ENCODE measurements at places on chromosomes 3 and 15.

GRCh38 chr3:186991470-186991869, 61.1 kb downstream of the ST6GAL1 start:
- no peak for DNase-seq

GRCh38 chr15:90701048-90701447, 16.1 kb upstream of the BLM start:
- no peak for DNase-seq

DNA sequence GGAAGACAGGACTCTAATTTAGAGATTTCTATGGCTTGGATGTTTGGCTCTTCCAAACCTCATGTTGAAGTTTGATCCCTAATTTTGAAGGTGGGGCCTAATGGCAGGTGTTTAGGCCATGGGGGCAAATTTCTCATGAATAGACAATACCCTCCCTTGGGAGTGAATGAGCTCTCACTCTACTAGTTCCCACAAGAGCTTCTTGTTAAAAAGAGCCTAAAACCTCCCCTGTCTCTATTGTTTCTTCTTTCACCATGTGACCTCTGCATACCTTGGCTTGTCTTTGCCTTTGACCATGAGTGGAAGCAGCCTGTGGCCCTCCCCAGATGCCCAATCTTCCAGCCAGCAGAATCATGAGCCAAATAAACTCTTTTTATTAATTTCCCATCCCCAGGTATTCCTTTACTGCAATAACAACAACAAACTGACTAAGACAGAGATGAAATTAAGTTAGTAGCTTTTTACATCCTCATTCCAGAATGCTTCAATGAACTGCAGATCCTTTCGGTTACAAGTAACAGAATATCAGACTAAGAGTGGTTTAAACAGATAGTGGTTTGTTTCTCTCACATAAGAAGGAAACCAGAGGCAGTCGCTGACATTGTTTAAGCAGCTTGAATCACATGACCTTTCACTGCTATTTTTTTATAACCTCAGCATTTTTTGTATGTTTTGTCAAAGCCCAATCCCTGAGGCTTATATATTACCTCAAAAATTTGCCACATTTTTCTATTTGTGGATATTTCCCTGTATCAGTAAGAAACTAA, 1013.3 kb upstream of the SEMA6D start:
- DNase-seq = no peak

- no peak for DNase-seq
Measured at GRCh38 chr3:65284961-65285360, 597.2 kb upstream of the ADAMTS9 start.

DNA sequence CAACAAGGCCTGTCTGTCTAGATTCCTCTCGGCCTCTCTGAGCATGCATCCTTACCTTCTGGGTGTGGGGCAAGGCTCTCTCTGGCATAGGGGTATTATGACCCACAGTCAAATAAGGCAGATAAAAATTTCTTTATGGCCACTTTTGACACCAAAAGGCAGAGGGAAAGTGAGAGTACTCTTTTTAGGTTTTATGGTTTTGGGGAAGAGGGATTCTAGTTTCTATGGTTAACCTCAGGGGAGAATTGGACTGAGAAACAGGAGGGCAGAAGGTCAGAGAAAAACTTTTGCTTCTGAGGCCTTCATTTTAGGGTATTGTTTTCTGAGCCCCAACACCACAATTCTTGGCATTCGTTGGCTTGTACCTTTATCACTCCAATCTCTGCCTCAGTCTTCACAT, 70.0 kb upstream of the CCDC54 start:
- no peak for DNase-seq

DNA sequence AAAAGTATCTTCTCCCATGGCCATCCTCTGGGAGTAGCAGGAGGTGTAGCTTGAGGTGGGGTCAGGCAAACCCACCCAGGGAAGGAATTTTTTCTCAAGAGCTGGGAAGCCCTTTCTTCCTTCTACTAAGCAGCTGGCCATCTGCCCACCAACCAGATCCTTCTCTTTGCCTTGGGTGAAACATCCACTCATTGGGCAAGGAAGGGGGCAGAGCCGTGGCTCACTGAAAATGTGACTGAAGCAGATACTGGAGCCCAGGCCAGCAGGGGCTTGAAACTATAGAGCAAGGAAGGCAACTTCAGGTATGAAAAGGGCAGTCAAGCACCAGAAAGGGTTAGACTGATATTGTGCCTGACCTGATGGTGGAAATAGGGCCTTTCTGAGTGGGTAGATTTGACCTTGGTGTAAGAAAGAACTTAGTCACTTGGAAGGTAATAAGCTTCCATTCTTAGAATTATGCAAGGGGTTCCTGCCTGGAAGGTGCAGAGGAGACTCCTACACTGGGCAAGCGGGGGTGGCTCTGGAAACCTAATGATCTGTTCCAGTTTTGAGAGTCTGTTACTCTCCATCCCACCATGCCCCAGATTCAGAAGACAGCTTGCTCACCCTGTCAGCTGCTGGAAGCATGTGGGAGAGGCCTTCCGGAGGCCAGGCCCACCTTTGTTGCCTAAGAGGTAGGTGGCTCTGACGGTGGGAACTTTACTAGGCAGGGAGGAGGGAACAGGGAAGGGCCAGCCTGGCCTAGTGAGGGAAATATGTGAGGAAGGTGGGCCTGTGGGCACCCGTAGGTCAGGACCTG, 22.0 kb upstream of the PLA2G4E start:
- DNase-seq = no peak

- no peak for DNase-seq
Measured at GRCh38 chr15:78035861-78036476, 41.5 kb downstream of the TBC1D2B start.

GRCh38 chr15:33111041-33111451, 83.5 kb downstream of the FMN1 start:
- no peak for DNase-seq

- no peak for DNase-seq
Measured at GRCh38 chr3:24310887-24311286, 183.8 kb downstream of the THRB start.

DNA sequence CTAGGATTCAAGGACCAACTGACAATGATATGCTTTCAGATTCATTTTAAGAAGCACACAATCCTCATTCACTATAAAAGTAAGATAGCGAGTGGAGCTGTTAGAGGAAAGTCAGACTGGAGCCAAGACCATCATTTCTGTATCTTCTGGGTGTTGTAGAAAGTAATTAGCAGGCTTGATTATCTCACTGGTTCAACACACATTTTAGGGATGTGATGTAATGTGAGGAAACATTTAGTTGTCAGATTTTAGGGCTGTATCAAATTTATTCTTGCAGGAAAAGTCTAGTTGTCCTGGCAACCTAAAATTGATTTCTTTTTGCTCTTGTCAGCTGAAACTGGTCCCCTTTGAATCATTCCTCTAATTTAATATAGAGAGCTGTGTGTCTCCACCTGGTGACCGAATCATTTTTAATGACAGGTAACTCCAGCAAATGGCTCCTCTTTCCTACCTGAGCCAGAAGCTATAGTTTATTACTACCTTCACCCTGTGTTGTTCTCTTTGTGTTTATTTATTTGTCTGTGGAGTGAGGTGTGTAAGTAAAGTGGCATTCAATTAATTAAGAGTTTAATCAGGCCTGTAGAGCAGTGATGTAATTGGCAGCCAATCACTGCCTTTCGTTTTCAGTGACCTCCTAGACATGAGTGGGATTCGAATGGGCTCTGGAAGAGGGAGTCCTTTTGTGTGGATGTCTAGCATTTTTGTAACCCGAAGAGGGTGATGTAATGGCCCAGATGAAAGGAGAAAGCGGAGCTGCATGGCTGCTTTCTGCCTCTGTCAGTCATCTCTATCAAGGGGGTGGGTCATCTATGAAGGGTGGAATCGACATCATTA, 125.8 kb downstream of the LPP start:
- no peak for DNase-seq

DNA sequence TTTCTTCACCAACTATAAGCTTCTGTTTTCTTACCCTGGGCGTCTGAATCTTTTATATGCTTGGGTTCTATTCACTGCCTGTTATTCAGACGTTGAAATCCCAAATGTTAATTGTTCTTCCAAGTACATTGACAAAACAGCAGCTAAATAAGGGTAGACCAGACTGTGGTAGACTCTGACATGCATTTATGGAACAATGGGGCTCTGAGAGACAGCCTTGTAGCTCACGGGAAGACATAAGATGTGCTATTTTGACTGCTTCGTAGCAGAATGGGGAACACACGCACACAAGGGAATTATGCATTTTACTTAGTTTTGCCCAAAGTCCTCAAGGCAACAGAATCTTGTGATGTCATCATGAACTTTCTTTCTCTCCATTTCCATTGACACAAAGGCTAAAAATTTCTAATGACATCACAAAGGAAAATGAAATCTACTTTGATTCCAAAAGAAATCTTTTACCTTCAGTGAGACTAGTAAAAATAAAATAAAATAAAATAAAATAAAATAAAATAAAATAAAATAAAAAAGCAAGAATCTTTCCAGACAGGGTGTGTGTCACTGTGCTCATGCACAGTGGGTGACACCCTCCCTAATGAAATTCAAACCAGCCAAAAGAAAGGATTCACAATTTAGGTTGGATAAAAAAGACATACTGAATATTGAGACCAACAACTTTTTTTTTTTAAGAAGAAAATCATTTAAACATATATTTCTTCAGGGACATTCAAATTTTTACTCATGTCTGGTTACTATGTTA, 346.6 kb downstream of the ZBTB20 start:
- DNase-seq = no peak

- no peak for DNase-seq
Measured at GRCh38 chr15:72584006-72584405, 70.5 kb upstream of the GOLGA6B start.

DNA sequence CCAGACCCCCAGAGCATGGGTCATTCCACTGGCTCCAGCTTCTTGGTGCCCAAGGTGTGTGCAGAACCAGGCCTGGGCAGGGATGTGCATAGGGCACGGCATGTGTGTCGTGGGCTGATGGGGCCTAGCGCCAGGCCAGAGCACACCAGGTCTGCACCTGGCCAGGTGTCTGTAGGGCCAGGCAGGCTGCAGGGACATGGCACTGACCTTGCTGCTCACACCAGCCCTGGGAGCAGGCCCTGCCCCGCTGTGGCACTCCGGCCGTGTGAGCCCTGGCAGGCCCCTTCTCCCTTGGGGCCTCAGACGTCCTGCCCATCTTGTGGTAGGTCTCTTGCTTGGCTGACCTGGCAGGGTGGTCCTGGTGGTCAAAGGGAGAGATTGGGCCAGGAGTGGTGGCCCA, 84.3 kb upstream of the RPL32 start:
- no peak for DNase-seq

- no peak for DNase-seq
Measured at GRCh38 chr3:160935413-160936095, 169.6 kb downstream of the B3GALNT1 start.

GRCh38 chr3:5390221-5390620, 202.7 kb downstream of the EDEM1 start:
- no peak for DNase-seq

- no peak for DNase-seq
Measured at GRCh38 chr15:39174332-39174731, 406.5 kb upstream of the THBS1 start.

- no peak for DNase-seq
Measured at GRCh38 chr15:61364871-61365270, 135.8 kb upstream of the RORA start.

- no peak for DNase-seq
Measured at GRCh38 chr3:70049761-70050160, 50.2 kb downstream of the SAMMSON start.

GRCh38 chr15:76994971-76995945, at the start of gene PSTPIP1:
Gene PSTPIP1, plus strand, starts transcription at chr15:76995126. Its CDS starts 448 bp downstream, at chr15:76995574.
- no peak for DNase-seq

DNA sequence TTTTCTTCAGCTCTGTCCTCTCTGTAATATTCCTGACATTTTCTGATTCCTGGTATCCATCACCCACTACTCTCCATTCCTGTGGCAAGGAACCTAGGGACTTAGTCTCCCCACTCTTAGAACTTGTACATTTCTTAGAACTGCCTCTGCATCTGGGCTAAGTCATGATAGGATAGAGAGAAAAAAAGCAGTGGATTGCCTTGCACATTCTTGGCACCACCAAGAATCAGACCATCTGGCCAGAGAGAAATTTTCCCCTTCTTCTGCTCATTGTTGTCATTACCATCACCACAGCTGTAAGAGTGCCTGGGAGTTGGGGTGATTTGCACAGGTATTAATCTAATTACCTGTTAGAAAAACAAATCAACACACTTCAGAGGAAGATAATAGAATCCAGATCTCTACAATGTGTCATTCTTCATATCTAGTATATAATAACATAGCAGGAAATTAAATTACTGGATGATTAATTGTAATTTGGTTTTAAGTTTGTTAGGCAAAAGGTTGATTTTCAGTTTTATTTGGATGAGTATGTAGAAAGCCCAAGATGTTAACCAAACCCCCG, 264.8 kb upstream of the ZPLD1 start:
- DNase-seq = no peak

GRCh38 chr3:5197470-5198312, 10.2 kb downstream of the EDEM1 start:
- DNase-seq = no peak

DNA sequence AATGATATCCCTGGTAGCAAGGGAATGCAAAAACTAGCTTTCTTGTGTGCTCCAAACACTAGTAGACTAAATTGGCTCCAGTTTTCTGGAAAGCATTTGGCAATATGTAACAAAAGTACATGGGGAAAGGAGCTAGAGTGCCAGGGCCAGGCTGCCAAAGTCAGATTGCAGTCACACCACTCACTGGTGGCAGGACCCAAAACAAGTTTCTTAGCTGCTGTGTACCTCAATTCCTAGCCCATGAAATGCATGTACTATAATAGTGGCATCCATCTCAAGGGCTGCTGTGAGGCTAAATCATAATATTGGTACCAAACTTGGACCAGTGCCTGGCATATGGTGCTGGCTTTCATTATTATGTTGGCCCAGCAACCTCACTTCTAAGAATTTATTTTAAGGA, 49.3 kb downstream of the CLDN18 start:
- no peak for DNase-seq

- DNase-seq = no peak
Measured at GRCh38 chr15:58957101-58957973, 23.9 kb upstream of the SLTM start.

DNA sequence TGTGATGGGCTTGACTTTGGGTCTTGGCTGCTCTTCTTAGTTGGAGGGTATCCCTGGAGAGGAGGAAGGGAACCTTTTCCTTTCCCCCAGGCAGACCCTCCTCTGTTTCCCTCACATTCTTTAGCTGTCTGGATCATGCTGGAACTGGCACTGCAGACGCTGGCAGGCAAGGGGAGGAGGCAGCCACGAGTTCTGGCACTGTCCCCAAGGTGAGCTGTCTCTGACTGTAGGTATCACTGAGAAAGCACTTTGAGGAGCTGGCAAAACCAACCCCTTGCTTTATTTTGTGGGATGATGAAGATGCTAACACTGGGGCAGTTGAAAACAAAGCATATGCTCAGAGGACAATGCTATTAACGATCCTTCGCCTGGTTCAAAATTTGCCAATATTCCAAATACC, 175.0 kb downstream of the SOX2 start:
- DNase-seq = no peak

GRCh38 chr3:89923921-89924610, 816.6 kb downstream of the EPHA3 start:
- DNase-seq = no peak

DNA sequence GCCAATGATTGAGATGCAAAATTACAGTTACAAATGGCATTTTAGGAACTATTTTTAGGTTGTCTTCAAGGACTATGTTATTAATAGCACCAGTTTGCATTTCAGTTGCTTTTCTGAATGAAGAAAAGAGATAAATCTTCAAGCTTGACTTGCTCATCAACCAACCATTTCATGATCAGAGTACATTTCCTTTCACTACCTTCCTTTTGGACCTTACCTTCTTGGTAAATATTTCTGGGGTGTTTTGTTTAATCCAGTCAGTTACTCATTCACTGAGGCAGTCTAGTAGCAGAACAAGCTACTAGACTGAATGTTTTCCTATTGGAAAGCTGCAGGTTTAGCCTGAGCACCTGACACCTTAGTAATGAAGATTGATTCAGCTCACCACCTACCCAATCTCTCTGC, 8.2 kb downstream of the SLC27A2 start:
- DNase-seq = no peak

Data from H54 (cell line).